ENCODE measurements at places on chromosomes 2 and 18.

- DNase-seq, result no peak
These were observed 53.1 kb downstream of the HS1BP3 start for GRCh38 chr2:20597860-20598183.

GRCh38 chr2:235605312-235606003, 111.6 kb downstream of the AGAP1 start:
- no peak for DNase-seq

DNA sequence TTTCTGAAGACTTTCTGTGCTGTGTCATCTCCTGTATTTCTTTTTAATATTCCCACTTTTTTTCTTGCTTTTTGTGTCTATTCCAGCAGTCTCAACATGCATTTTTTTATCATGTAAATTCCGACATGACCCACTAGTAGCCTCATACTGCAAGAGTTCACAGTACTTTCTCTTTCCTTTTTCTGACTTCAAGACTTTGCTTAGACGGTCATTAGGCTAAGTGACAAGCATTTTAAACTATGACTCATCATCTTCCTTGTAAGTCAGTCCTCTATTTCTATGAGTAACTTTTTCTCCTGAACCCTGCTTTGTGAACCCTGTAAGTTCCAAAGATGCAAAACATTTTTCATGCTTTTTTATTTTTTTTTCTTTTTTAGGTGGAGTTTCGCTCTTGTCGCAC, 381.2 kb downstream of the TXNL1 start:
- DNase-seq, result no peak

DNA sequence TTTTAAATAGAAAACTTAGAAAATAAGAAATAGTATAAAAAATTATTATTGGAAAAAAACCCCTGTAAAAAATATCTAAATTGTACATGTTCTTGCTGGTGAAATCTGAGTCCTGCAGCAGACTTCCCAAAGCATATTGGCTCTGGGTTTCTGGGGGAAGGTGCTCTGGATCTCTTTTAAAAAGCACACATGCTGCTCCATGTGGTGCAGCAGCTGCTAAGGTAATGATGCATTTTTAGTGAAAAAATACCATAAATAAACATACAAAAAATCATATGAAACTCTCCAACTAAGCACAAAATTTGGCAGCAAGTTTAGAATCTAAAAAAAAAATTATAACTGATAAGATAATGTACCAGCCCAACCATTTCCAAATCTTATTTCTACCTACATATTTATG, 216.5 kb downstream of the GPD2 start:
- DNase-seq, result no peak

GRCh38 chr2:98560256-98560771, 48.0 kb downstream of the COA5 start:
- DNase-seq, result no peak

DNA sequence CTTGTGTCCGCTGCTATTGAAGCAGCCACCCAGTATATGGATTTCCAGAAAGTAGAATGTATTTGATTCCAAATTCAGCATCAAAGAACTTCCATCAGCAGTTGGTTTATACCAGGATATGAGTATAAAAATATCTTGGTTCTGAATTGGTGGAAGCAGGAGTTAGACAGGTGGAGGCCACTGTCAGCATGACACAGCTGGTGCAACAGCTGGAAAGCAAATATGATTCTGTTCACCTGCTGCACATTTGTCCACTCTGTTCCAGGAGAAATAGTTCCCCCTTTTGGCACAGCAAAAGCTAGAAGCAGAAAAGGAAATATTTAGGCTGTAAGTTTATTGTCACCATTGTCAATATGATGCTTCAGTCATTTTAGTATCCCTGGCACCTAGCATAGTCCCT, 41.2 kb downstream of the KIAA2012 start:
- DNase-seq, result no peak

GRCh38 chr2:41912776-41913175, 135.0 kb upstream of the PKDCC start:
- no peak for DNase-seq

DNA sequence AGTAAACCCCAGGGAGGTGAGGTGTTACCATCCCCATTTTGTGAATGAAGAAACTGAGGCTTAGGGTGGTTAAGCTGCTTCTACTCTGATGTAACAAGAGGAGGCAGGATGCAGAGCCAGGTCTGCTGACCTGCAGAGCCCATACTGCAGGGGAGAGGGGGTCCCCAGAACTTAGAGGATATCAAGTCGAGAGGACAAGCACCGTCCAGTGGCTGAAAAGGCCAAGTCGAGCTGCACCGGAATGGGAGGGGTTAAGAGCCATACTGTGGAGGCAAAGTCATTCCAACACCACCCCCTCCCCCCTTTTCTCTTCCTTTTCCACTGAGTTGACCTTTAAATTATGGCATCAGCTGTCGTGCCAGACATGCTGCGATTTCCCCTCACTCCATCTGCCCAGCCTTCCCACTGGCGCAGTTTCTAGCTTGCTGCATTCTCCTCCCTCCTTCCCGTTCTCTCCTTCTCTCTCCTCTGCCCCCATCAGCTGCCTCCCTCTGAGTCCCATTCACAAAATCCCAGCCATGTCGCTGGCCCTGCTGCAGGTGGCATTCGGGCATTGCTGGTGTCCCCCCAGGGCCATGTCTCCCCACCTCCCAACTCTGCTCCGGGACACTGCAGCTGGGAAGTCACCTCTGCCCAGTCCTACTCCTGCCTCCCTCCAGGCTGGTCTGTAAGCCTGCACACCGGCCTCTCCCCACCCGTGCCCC, 346.9 kb downstream of the DYSF start:
- no peak for DNase-seq

DNA sequence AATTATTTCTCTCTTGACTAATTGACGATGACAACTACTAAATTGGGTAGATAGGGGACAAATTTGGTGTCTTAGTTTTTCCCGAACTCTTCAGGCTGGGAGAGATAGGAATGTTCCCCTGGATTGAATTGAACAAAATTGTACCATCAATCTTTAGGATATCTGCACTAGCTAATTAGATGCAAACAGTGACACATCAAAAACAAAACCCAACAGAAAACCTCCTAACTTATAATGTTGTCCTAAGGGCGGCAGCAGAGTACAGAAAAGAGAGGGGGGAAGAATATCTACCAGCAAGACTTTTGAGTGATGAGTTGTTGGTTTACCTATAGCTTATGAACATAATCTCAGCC, 342.9 kb downstream of the INSIG2 start:
- DNase-seq, result no peak

DNA sequence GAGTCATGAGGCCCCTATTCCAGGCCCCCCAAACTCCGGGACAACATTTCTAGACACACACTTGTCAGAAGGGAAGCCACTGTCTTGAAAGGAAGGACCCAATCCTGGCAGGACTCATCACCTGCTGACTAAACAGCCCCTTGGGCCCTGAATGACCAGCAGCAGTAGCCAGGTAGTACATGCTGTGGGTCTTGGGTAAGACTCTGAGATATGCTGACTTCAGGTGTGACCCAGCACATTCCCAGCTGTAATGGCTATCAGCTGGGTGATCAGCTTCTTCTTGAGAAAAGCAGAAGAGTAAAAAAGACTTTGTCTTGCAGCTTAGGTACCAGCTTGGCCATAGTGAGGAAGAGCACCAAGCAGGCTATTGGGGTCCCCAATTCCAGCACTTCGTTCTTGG, 35.6 kb downstream of the CLHC1 start:
- no peak for DNase-seq

DNA sequence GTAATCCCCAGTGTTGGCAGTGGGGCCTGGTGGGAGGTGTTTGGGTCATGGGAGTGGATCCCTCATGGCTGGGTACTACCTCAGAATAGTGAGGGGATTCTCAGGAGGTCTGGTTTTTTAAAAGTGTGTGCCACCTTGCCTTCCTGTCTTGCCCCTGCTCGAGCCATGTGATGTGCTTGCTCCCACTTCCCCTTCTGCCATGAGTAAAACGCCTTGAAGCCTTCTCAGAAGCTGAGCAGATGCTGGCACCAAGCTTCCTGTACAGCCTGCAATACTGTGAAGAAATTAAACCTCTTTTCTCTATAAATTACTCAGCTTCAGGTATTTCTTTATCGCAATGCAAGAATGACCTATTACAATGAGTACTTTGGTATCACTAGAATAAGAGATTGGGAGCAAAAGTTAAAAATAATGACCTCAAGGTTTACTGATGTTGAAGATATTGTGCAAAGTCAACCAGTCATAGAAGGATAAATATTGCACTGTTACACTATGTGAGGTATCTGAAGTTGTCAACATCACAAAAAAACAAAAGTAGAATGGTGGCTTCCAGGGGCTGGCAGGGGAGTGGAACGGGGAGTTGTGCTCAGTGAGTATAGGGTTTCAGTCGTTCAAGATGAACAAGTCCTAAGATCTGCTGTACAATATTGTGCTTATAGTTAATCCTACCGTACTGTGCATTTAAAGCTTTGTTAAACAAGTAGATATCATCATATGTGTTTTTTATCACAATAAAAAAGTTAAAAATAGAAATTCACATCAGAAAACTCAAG, 938.3 kb upstream of the CNTNAP5 start:
- DNase-seq, result no peak

DNA sequence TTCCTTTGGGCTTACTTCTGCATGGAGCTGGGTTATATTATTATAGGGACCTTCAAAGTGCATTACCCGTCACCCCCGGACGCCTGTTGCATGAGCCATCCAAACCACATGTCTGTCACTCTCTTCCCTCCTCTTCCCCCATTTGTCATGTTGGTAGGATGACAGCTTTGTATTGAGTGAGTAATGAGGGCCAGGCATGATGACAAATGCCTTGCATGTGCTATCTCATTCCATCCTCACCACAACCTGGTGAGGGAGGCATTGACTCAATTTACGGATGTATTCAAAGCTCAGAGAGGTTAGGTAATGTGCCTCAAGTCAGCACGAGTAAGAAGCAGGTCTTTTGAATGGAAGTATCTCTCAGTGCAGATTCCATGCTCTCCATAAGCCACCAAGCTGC, 510.5 kb upstream of the TNP1 start:
- no peak for DNase-seq

- DNase-seq, result no peak
These were observed 462.8 kb downstream of the MEIS1 start for GRCh38 chr2:66897691-66898150.

DNA sequence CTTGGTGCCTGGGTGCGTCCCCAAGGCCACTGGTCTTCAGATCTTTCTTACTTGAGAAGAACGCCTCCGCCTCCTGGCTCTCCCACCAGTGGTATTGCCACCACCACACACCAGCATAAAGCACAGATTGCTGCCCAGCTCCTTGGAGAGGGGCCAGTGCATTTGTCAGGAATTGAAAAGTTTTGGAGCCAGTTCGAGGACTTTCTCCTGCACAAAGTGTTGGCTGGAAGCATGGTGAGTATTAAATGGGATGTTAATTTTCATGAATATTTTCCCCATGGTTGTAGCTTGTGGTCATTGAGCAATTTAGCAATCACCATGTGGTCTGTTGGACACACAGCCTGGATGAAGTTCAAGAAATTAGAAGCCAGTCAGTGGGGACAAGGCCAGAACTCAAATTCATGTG, 684.6 kb upstream of the FANCL start:
- no peak for DNase-seq

- DNase-seq, result no peak
These were observed 181.3 kb upstream of the SRD5A2 start for GRCh38 chr2:31762085-31762484.

DNA sequence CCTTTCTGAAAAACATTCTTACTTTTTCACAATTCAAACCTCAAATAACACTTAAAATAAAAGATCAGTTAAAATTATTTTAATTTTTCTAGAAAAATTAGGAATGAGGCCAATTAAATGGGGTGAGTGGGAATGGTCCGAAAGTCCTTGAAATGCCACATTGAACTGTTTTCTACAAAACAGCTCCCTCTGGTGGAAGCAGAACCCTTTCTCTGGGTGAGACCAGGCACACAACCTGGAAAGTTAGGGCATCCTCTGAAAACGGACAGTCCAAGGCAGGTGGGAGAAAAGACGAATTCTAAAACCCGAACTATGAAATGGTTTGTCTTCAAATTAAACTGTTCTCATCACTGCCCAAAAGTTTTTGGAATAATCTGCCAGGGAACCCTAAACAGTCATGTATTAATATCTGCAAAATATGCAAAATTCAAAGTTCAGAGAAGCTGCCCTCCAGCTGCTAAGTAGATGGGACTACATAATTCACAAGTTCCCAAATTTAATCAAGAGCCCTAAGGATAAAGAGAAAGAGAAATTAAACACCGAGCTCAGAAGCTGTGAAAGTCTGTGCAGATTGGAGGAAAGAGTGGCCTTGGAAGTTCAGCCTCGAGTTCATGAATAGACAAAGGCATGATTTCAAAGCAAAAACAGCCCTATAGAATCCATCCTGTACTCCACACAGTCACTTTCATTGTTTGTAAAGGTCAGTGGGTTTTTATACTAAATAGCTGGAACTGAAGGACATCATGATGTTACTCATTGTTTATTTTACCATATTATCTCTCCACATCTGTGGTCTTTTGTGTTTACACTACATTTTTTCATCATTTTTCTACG, 108.3 kb downstream of the PIEZO2 start:
- DNase-seq, result peak; percentile 17

GRCh38 chr2:124704071-124704925, 679.2 kb downstream of the CNTNAP5 start:
- no peak for DNase-seq

- no peak for DNase-seq
These were observed 858.5 kb upstream of the PIK3C3 start for GRCh38 chr18:41096504-41096903.

DNA sequence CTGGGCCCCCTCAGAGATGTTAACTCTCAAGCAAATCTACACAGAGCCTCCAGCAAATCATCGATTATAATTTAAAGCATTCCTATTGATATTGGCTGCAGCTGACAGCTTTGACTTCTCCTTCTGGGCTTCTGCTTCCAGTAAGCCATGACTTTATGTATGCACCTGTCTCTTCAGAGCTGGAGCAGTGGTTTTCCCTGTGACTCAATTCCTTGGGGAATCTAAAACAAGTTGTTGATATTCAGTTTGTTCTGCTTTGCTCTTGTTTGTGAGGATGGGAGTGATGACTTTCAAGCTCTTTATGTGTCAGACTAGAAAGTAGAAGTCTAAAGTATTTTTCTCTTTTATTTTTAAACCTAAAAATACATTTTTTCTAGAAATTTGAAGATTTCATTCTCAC, 45.1 kb upstream of the TNP1 start:
- no peak for DNase-seq

GRCh38 chr2:74029714-74030397, 45.1 kb downstream of the TET3 start:
- no peak for DNase-seq

DNA sequence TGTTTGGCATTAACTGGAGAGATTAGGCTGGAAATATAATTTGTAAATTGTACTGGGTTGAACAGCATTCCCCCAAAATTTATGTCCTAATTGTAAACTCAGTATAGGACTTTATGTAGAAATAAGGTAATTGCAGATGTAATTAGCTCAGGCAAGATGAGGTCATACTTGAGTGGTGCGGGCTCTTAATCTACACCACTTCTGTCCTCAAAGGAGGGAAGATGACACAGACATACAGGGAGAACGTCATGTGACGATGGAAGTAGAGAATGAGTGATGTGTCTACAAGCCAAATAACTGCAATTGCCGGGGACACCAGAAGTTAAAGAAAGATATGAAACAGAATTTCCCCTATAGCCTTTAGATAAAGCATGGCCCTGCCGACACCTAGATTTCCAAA, 1501.1 kb upstream of the PIK3C3 start:
- DNase-seq, result no peak

Measured in germinal center (tissue), 1 donor.